ENCODE measurements at places on chromosomes 6 and 20.

GRCh38 chr6:149951096-149951495 is 9.3 kb downstream of the ULBP2 start:
- DNase-seq, result no peak

DNA sequence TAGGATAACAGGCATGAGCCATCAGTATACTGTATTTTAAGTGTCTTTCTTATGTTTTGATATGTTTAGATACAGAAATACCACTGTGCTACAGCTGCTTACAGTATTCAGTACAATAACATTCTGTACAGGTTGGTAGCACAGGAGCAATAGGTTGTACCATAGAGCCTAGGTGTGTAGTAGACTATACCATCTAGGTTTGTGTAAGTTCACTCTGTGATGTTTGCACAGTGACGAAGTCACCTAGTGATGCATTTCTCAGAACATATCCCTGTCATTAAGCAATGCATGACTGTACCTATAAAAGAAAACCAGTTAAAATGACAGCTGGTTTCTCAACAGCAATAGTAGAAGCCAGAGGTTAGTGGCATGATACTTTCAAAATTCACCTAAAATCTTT is 3.0 kb upstream of the ZBTB24 start:
- no peak for DNase-seq

DNA sequence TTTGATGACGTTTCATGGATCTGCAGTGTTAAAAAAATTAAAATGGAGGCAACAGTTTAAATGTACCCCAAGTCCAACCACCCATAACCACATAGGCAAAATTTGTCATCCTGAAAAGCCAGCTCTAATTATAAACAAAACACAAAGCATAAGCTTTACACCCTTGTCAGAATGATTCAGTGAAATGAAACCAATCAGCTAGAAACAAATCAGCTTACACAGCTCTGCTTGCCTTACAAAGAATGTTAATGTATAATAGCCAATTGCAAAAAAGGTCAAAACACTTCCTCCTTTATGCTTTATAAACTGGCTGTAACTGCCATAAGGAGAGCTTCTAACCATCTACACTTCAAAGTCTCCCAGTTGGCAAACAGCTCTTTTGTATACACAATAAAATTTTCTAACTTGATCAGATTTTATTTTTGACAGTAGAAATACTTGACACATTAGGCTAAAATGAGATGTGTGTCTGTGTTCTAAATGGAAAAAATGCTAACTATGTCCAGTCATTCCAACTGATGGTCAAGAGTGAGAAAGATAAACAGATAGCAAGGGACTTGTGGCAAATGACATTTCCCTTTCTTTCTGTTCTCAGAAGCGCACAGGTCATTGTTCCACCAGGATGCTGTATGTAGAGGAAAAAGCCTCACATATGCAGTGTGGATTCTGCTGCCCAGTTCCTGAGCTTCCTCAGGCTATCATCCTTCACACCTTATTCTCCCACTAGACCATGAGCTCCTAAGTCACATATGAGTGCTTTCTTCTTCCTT is 344.3 kb upstream of the ID4 start:
- DNase-seq, result no peak

DNA sequence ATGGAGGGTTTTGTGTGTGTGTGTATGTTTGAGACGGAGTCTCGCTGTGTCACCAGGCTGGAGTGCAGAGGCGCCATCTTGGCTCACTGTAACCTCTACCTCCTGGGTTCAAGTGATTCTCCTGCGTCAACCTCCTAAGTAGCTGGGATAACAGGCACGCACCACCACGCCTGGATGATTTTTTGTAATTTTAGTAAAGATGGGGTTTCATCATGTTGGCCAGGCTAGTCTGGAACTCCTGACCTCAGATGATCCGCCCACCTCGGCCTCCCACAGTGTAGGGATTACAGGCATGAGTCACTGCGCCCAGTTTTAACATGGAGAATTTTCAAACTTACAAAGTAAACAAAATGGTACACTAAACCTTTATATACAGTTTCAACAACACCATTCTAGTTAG is 22.8 kb downstream of the AMD1 start:
- DNase-seq, result no peak

- no peak for DNase-seq
Observed at GRCh38 chr20:14986656-14987055, 649.2 kb upstream of the FLRT3 start.

DNA sequence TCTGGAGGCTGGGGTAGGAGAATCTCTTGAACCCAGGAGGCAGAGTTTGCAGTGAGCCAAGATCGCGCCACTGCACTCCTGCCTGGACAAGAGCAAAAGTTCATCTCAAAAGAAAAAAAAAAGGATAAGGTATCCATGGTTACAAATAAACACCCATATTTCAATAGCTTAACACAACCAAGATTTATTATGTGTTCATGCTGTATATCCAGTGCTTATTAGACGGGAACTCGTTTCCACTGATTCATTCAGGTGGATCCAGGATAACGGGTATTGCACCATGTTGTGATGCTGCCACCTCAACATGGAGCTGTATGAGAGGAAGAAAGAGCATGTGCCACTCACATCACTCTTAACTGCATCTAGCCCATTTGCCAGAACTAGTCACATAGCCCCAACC is 69.1 kb upstream of the HIVEP1 start:
- no peak for DNase-seq

GRCh38 chr6:22448291-22448711 is 121.1 kb upstream of the HDGFL1 start:
- DNase-seq, result no peak

GRCh38 chr20:32651537-32651936 is 22.2 kb downstream of the C20orf203 start:
- no peak for DNase-seq

DNA sequence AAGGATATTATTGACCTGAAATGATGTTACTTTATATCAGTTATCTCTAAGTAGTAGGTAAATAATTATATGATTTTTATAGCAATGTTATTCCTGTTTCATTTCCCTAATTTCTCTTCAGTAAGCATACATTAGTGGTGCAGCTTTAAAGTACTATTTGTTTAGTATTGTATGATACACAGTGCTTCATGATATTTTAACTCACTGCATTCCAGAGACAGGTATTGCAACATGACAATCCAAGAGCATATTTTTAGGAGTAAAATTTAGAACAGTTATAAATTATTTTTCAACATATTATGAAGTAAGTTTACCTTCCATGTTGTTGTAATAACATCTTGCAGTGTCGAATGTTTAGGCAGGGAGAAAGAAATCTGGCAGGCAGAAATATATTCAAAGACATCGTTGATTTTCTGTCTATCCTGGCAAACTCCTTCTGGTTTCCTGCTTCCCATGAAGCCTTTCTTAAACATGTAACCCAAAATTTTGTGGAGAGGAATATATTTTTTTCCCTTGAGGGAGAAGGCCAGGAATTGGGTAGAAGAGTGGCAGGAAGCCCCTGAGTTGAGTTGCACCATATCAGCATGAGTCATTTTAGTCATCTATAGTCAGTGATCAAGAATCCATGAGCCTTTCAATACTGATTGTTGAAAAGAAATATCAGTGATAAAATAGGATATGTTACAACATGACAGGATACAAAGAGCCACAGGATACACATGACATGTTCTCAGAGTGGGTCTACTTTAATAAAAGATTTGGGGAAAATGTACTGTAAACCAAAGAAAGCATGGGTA is 29.0 kb upstream of the PTCHD4 start:
- DNase-seq, result no peak

DNA sequence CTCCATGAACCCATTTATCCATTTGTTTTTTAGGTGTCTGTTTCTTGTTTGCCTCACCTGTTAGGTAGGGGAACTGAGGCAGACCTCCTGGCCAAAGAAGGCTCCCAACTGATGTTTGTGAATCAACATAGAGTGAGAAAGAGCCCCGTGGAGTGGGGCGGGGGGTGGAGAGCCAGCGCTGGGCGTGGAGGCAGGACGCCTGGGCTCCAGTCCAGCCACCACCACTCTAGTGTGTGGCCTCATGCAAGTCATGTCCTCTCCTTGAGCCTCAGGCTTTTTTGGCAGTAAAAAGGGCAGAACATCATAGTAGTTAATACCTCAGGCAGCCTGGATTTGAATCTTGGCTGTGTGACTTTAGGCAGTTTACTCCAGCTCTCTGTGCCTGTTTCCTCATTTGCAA is 42.2 kb upstream of the SCRT2 start:
- no peak for DNase-seq

DNA sequence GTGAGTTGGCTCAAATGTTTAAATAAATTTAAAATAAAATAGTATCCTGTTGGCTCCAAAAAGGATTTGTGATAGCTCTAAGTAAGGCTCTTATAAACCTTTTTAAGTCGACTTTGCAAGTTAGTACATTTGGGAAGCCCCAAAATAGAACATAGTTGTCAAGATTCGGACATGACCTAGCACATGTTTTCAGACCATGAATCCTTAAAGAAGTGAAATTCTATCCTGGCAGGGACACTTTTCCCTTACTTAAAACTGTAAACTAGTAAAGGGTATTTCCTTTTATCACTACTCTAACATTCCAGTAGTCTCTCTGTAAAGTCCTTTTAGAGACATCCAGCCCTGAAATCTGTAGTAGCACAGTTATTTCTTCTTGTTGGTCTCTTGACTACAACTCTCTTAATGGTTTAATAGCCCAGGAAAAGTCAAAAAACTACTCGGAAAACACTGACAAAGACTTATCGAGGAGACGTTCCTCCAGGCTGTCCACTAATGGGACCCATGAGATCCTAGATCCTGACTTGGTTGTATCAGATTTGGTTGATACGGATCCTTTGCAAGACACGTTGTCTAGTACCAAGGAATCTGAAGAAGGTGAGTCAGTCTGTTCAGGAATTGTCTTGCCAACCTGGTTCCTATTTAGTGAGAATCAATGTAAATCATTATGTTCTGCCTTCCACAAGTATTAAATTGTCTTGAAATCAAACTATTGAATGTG is 83.6 kb downstream of the SCAND1 start:
- no peak for DNase-seq

- no peak for DNase-seq
Observed at GRCh38 chr6:38542031-38542430, 97.7 kb downstream of the BTBD9 start.

GRCh38 chr20:34150306-34151000 is 38.4 kb upstream of the EIF2S2 start:
- DNase-seq, result peak; percentile 15

DNA sequence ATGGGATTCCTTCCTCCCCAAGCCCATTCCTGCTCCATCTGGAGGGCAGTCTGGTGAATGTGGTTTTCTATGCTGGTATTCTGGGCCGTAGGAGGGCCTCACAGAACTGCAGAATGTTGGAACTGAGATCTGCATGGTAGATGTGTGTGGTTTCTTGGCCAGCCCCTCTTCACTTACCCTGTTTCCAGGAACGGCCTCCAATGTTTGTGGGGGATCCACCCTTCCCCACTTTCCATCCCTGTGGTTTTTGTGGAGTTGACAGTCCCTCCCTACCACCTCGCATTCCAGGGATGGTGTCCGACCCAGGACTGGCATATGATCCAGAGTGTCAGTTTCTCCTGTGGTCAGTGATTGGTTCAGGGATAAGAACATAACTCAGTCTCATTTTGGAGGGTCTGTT is 26.7 kb upstream of the TMEM14A start:
- no peak for DNase-seq

DNA sequence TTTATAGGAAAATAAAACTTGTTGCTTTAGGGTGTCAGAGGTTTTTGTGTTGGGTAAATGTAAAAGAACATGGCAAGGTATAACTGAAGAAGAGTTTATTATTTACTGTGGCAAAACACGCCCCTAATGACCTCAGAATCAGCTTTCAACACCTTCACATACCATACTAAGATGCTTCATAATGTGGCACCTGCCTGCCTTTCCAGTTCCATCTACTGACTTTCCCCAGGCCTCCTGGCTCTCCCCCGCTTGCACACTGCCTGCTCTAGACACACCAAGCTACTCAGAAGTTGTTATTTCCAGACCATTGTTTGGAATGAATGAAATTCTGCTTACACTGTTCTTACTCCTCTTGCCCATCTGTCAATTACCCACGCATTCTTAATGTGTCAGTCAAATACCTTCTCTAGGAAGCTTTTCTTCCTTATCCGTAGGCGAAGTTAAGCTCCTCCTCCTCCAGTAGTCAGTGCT is 1.8 kb downstream of the TIAM2 start:
- no peak for DNase-seq

- DNase-seq, result peak; percentile 53
Observed at GRCh38 chr6:168956884-168957730, 296.5 kb downstream of the THBS2 start.

- no peak for DNase-seq
Observed at GRCh38 chr6:165082636-165083035, 226.8 kb downstream of the C6orf118 start.

DNA sequence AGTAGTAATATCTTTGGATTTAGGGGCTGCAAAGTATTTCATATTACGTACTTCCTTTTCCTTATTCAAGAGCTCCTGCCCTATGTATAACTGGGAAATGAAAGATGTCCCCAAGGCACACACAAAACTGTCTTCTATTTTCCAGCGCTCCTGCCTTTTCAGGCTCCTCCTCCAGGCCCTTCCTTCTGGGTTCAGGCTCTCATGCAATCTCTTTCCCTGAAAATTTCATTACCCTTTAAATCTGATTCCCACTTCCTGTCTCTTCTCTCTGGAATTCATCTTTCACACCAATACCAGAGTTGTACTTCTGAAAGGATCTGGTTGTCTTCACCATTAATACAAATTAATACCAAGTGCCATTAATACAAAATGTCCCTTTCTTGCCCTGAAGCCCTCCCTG is 181.6 kb downstream of the UTRN start:
- DNase-seq, result no peak

DNA sequence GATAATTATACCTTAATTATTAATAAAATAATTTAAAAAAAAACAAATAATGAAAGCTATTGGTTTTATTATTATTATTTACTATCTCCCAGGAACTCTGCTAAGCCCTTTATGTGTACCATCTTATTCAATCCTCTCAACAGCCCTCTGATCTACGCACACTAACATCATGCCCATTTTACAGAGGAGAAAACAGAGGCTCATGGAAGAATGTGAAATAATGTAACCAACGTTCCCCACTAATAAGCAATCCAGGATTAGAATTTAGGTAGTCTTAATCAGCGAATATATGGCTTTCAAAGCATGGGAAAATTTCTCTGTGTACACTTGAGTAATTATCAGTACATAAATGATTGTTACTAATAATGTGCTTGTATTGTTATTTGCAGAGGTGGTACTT is 89.0 kb downstream of the MAFB start:
- no peak for DNase-seq

DNA sequence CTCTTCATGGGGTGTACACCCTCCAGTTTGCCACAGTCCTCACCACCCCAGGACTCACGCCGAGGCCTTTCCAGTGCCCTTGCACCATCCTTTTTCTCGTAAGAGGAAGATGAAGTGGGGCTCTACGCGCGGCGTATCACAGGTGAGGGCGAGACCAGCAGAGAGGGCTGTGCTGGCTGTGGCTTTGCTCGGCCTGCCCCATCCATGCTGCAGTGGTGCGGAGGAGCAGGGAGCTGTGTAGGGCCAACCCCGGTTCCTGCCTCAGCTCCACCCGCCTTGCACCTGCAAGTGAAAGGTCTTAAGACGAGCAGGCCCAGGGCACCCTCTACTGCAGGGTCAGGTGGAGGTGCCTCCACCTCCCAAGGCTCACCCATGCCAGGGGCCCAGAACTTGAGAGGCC is 24.1 kb downstream of the RBCK1 start:
- no peak for DNase-seq

Measured in hippocampal formation (tissue), 2 donors.